ENCODE measurements at places on chromosomes 13 and 19.
A peak's percentile ranks its signal among the peaks of the same experiment; 100 is the strongest.

- no peak for DNase-seq
These were observed 57.8 kb downstream of the IER2 start for GRCh38 chr19:13207846-13208671.

DNA sequence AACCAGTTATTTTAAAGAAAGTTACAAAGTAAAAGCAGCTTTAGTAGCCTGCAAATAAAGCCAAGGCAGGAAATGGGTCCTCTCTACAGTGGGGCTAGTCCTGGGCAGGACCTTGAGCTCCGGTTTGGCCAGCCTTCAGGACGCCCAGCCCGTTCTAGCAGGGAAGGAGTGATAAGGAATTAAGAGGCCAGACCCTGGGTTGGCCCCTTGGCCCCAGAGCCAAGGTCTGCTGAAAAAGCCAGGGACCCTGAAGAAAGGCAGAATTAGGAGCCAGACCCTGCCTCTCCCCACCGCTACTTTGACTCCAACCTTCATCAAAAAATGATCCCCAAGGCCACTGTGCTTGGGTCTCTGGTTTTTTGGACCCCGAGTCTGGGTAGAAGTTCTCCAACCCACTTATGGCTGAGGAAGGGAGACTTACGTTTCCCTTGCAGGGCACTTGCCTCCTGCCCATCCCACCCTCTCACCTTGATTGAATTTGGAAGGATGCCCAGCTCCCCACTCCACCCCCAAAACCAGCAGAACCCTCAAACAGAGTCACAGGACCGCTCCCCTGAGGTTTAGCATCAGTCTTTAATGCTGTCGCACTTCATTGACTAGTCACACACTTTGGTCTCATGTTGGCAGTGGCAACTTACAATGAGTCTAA lies 3.9 kb downstream of the DNAJB1 start:
- no peak for DNase-seq

DNA sequence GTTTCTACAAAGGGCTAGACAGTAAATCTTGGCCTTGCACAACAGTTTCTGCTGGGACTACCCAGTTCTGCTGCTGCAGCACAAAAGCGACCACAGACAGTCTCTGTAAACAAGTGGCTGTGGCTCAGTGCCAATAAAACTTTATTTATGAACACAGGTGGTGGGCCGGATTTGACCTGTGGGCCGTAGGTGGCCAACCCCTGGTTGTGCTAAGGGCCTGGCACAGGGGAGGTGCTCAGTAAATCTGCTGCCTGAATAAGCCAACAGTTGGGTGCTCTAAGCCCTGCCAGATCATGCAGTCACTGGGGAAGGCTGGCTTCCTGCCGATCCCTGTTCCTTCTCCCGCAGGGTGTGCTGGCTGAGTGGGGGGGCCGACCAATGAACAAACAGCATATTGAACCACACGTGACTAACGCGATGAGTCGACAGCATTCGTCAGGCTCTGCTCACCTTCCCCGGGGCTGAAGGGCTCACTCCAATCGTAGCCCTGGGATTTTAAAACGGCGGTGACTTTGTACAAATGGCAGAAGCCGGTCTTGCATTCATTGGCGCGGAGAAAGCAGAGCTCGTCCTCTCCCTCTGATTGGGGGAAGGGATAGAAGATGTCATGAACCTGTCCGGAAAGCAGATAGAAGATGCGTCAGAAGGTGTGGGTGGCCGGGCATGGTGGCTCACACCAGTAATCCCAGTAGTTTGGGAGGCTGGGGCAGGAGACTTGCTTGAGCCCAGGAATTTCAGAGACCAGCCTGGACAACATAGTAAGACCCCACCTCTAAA lies 24.3 kb upstream of the MYDGF start:
- DNase-seq: no peak

DNA sequence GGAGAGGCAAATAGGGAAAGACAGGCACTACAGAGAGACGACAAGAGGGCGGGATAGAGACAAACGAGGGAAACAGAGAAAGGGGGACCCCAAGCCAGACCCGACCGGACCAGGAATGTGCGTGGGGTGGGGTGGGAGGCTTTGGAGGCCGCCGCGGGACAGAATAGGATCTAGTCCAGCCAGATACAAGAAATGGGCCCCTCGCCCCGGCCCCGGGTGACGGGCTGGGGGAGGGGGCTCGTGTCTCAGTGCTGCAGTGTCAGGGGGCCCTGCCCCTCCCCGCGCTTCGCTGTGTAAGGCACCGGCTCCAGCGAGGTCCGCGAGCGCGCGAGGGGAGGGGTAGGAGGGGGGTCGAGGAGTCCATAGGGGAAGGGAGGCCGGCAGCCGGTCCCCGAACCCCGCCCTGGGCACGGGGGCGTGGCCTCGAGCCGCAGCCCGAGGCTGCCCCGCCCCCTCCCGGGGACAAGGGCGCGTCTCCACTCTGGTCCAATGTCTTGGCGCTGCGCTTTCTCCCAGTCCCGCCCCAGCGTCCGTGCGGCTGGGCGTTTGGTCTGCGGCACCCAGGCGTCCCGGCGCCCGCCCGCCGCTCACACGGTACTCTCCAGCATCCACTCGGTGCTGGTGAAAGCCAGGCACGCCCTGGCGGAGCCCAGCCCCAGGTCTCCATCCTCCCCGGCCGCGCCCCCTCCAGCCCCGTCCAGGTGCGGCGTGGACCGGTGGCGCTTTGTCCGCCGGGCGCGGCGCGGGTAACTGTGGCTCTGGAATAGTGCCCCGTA lies 11.0 kb downstream of the IFNL1 start:
- no peak for DNase-seq

DNA sequence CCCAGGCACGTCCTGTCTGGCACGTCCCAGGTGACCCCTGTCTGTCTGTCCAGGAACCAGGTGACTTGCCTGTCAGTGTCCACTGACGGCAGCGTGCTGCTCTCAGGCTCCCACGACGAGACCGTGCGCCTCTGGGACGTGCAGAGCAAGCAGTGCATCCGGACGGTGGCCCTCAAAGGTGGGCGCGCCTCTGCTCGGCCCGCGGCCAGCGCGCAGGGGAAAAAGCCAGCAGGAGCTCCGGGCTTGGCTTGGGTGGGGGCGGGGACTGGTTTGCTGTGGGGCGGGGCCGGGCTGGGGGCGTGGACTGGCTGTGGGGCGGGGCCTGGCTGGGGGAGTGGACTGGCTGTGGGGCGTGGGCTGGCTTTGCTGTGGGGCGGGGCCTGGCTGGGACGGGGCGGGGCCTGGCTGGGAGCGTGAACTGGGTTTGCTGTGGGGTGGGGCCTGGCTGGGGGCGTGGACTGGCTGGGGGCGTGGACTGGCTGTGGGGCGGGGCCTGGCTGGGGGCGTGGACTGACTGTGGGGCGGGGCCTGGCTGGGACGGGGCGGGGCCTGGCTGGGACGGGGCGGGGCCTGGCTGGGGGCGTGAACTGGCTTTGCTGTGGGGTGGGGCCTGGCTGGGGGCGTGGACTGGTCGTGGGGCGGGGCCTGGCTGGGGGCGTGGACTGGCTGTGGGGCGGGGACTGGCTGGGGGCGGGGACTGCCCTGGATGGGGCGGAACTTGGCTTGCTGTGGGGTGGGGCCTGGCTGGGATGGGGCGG lies 7.2 kb downstream of the WDR18 start:
- DNase-seq: peak; percentile 22

DNA sequence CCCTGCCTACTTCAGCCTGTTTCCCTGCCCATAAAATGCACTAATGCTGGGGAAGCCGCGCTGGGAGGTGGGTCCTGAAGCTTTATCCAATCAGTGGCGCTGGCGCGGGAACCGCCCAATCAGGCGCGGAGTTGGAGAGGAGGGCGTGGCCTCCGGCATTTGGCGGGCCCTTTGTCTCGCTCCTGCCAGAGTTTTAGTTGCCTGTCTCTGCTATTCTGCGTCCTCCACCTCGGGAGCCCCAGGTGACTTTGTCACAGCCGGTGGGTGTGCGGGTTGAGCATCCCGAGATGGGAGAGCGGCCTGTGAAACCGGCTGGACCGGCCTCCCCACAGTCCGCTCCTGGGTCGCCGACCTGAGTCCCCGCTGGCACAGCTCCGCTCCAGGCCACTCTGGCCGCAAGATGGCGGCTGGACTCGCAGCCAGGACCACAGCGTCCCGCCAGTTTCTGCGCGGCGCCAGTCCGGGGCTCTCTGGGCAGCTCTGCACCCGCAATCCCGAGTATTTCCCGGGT lies 30.7 kb upstream of the ZNF429 start:
- DNase-seq: peak; percentile 59

DNA sequence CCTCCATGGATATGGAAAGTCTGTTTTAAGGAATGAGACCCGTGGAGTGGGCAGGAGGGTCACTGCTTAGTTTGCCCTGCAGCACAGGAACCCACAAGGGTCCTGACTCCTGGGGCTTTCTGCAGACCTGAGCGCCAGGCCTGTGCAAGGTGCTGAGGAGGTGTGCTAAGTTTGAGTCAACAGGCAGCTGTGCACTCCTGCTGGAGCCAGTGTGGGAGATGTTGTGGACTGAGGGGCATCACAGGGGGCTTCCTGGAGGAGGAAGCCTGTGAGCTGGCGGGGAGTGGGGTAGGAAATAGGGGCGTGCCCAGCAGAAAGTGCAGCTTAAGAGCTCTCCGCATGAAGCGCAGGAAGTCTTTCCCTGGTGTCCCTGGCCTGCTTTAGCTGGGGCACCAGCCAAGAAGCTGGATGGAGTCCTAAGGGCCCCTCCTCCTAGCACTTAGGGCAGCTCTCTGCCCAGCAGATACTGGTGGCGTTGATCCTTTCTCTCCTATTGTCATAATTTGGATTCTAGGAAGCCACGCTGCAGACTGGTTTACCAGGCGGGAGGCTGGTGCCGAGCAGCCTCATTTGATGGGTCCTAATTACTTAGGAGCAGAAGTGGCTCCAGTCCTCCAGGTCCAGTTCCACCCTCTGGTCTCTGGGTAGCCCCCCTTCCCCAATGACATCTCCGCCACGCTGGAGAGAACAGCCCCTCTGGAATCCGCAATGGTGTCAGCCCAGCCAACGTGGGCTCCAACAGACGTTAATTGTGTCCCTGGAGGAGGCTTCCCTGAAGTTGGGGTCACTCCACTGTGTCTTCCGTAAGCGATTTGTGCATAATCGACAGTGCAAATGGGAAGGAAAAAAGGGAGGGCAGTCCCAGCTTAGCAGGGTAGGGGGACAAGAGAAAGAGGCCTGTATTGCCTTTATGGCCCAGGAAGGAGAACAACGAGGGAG lies 309.2 kb downstream of the ZNF536 start:
- DNase-seq: no peak

- no peak for DNase-seq
These were observed 2.7 kb upstream of the PLA2G4C start for GRCh38 chr19:48113190-48113917.

GRCh38 chr19:15379999-15380647 lies 536 bp upstream of the AKAP8 start:
- peak; percentile 38 for DNase-seq

GRCh38 chr13:22270881-22271280 lies 600.0 kb downstream of the FGF9 start:
- no peak for DNase-seq

GRCh38 chr13:40130871-40131636 lies 475.6 kb downstream of the COG6 start:
- no peak for DNase-seq

DNA sequence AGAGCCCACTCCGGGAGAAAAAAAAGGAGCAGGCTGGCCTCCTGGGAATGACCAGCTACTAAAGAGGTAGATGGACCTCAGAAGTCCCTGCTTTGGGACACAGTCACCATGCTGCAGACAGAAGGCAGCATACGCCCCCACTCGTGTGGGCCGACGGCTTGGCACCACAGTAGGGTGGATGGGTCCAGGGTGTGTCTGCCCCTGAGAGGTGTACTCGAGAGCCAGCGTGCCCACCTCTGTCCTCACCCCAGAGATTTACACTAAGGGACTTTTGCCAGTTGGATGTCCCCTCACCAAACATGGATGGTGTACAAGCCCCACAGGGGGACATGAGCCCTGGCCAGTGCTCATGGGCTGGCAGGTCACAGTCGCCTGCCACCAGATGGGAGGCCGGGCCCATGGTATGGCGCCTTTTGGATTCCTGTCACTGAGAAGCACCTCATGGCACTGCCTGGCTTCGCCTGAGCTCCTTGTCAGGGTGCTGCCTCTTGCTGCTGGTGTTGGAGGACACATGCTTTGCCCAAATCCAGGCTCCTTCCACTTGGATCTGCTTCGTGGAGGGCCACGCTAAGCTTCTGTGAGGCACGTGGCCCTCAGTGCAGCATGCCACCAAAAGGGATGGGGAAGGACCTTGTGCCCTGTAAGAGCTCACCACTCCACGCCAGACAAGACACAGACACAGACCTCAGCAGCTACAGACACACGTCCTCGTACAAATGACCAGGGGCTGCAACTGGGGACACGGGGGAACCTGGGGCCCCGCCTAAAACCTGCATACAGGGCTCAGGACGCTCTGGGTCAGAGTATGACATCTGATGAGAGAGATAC lies 13.3 kb upstream of the EPHX3 start:
- DNase-seq: no peak

- no peak for DNase-seq
These were observed 468.9 kb upstream of the TSHZ3 start for GRCh38 chr19:31817971-31818797.

DNA sequence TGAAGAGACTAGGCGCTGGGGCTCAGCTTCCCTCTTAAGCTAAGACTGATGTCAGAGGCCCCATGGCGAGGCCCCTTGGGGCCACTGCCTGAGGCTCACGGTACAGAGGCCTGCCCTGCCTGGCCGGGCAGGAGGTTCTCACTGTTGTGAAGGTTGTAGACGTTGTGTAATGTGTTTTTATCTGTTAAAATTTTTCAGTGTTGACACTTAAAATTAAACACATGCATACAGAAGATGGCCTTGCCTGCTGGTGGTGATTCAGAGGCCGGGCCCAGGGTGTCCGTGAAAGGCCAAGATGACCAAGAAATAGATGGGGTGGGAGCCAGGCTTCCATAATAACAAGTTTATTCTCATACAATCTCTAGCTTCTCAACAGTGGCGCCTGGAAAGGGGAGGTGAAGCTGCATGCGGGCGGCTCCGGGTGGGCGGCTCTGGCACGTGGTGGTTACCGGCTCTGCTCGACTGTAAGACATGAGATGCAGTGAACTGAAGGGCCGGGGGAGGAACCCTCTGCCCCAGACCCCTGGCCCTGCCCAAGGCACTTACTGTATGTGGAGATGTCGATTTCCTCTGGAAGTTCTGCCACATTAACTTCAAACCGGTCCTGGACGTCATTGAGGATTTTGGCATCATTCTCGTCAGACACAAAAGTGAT lies 10.5 kb downstream of the DDX39A start:
- no peak for DNase-seq

DNA sequence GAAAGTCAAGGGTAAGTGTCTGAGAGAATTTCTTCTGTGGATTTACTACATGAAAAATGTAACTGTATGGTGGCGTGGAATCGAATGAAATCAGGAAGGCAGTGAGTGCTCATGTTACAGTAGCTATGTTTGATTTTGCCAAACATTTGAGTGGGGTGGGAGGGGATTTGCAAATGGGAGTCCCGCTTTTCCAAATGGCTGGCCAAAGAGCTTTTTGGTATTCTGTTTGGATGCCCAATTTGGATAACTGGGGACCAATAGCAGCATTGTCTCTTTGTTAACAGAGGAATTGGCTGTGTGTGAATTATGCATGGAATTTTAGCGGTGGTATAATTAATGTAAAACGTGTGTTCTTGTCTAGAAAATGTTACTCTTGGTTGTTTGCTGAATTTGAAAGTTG lies 17.8 kb downstream of the HNRNPM start:
- no peak for DNase-seq

All from hematopoietic multipotent progenitor cell treated with erythropoietin and hydrocortisone succinate and interleukin-3 and kit ligand, for 15 days (in vitro differentiated cells).